Iris pigment epithelial cell (primary cell): ENCODE measurements at places on chromosomes 5 and 9.

DNA sequence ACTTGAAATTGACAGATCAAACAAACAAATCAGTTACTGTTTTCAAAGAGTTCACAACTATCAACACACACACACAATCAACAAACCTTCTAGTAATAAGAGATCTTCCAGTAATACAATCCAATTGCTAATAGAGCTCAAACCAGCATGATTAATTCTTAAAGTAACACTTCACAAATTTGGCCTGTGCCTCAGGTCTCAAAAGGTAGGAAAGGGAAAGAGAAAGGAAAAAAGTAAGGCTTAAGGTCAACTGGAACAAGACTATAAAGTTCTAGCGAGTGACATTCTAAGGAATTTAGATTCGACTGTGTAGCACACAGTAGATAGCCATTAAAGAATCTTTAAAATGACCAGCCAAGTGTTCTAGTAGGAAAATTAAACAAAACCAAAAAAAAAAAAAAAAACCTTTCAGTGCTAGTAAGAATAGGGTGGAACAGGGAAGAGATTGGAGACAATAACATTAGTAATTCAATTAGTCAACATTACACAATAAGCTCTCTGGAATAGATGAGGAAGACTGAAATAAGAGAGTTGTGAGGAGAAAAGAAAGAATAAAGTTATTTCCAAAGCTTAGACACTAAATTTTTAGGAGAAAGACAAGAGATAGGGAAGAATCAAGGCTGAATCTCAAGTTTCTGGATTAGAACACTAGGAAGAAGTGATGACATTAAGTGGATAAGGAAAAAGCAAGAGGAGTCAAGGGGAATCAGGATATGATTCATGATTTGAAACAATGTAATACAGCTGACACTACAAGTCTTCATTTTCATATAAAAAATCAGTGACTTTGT, 86.1 kb downstream of the FBXL17 start:
- DNase-seq, result peak; percentile 45

DNA sequence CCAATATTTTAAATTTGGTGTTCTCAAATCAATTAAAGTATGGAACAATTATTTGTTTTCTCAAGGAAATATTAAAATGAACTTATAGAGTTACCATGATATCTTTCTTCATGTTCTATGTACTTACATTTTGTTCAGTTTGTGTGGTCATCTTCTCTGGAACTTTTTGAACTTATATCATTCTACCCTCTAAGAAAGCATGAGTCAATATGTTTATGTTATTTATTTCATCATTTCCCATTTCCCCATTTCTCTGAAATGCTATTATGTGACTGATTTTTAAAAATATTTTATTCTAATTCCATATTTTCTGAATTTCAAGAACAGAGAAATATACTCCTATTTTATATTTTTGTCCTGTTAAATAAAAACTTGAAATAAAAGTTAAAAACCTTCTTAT, 123.5 kb upstream of the ACOT12 start:
- peak; percentile 65 for DNase-seq

GRCh38 chr5:16033187-16033925, 146.2 kb downstream of the MARCHF11 start:
- no peak for DNase-seq

GRCh38 chr5:103452666-103453065, 109.9 kb downstream of the NUDT12 start:
- peak; percentile 50 for DNase-seq

DNA sequence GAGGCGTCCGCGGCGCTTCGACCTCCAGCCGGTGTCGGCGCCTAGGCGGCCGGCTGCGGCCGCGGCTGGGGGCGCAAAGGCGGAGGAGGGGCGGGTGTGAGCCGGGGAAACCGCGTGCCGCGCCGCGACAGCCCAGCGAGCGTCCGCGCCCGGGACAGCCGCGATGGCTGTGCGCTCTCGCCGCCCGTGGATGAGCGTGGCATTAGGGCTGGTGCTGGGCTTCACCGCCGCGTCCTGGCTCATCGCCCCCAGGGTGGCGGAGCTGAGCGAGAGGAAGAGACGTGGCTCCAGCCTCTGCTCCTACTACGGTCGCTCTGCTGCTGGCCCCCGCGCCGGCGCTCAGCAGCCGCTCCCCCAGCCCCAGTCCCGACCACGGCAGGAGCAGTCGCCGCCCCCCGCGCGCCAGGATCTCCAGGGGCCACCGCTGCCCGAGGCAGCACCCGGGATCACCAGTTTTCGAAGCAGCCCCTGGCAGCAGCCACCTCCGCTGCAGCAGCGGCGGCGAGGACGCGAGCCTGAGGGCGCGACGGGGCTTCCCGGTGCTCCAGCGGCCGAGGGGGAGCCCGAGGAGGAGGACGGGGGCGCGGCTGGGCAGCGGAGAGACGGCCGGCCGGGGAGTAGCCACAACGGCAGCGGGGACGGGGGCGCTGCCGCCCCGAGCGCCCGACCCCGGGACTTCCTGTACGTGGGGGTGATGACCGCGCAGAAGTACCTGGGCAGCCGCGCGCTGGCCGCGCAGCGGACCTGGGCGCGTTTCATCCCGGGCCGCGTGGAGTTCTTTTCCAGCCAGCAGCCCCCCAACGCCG, 605 bp downstream of the CHSY3 start:
- DNase-seq, result peak; percentile 13

DNA sequence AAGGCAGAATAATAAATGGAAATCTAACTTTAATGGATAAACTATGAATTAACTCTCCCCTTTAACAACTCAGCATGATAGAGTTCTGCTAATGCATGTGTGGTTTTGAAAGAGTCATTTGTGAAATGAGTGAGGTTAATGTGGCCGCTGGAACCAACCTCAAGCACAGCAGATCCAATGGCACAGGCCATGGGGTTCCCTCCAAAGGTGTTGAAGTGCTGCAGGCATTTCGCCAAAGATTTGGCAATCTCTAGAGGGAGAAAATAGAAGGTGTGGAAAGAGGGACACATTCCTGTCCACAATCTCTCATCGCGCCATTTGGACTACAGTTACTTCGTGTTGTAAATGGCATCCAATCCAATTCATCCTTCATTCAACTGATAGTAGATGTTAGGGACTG, 35.0 kb downstream of the AGXT2 start:
- no peak for DNase-seq

- DNase-seq, result no peak
These were observed 928.9 kb upstream of the C9orf72 start for GRCh38 chr9:28502189-28502588.

GRCh38 chr5:122392224-122392623, 80.2 kb downstream of the SNCAIP start:
- DNase-seq, result no peak

- no peak for DNase-seq
These were observed 42.2 kb upstream of the FABP6 start for GRCh38 chr5:160187091-160187490.

DNA sequence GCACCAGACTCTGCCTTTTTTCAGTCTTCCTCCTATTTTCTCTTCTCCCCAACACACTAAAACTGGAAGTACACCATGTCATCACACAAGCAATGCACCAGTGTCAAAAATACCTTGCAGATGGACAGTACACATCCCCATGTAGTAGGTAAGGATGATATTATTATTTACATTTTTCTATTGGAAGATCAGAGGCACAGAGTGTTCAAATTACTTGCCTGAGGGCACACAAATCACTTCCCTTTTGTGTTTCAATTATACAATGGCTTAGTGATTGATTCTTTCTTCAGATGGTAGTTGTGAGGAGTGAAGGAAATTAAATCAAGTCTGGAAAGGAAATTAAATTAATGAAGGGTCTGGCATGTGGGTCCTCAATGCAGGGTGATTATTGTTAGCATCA, 39.6 kb downstream of the CTSL start:
- DNase-seq, result no peak

- peak; percentile 67 for DNase-seq
These were observed 621 bp downstream of the SEC16A start for GRCh38 chr9:136482046-136482792.

GRCh38 chr9:13165956-13166355, 113.5 kb downstream of the MPDZ start:
- DNase-seq, result no peak

- no peak for DNase-seq
These were observed 21.1 kb upstream of the CPLX2 start for GRCh38 chr5:175850119-175850845.

GRCh38 chr5:52735139-52735538, 52.6 kb upstream of the ITGA1 start:
- no peak for DNase-seq

- peak; percentile 89 for DNase-seq
These were observed 28.4 kb downstream of the GLRX start for GRCh38 chr5:95794070-95794516.

- no peak for DNase-seq
These were observed 19.4 kb upstream of the UNC5A start for GRCh38 chr5:176790941-176791340.

DNA sequence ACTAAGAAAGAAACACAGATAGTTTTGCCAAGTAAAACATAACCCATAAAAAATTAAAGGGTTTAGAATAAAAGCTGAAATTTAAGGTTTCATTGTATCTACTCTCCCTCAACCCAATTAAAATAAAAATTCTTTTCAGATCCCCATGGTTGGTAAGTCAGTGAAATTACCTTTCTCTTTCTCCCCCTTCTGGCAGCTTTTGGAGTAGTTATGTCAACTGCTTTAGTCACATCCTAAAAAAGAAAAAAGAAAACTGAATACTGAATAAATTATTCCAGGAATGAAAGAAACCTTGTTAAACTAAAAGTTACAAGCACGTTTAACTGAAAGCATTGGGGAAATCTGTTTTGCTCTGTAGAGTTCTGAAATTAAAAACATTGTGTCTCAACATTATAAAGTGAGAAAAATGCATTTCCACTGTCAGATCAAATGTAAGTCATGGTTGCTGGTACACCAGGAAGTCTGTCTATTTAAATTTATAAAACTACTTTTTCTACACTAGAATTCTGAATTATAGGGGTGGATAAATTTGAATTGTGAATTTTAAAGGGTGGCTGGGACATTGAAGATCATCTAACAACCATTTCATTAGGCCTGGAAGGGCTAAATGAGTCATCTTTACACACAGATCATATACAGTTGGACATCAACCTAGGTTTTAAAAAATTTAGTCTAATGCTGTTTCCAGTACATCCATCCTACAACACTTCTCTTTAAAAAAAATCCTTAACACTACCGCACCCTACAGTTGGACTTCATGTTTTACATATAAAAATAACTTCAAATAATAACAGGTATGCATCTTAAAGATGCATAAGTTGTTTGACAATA, 24.7 kb downstream of the PSIP1 start:
- peak; percentile 34 for DNase-seq

- no peak for DNase-seq
These were observed 98.4 kb downstream of the SCAMP1 start for GRCh38 chr5:78458843-78459242.

GRCh38 chr5:123518111-123518510, 6.1 kb downstream of the CSNK1G3 start:
- DNase-seq, result no peak

GRCh38 chr5:105554568-105555169, 1992.1 kb upstream of the NUDT12 start:
- DNase-seq, result no peak

DNA sequence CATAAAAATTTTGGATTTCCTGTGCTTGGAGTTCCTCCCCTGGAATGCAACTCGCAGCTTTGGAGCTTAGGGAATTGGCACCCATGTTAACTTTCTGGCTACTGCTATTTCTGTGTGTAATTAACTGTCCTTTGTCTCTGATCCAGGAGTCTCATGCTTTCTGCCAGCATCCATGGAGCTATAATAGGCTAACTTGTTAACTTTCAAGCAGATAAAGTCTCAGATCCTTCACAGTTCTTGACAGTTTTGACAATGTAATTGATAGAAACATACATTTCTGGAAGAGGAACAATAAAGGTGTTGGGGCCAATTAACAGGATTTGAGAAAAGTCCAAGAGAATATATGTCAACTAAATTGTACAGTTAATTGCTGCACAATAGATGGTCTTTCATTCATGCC, 290.2 kb upstream of the PRDM9 start:
- DNase-seq, result no peak
